ENCODE measurements at places on chromosomes 11 and 22.

DNA sequence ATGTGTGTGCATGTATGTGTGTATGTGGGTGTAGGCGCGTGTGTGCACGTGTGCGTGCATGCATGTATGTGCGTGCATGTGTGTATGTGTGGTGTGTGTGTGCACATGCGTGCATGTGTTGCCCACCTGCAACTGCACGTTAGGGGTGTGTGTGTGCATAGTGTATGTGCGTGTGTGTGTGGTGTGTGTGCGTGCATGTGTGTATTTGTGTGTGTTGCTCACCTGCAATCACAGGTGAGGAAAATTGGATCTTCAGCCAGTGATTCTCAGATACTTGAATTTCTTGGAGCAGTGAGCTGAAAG, 54.3 kb downstream of the ST14 start:
- no peak for DNase-seq

DNA sequence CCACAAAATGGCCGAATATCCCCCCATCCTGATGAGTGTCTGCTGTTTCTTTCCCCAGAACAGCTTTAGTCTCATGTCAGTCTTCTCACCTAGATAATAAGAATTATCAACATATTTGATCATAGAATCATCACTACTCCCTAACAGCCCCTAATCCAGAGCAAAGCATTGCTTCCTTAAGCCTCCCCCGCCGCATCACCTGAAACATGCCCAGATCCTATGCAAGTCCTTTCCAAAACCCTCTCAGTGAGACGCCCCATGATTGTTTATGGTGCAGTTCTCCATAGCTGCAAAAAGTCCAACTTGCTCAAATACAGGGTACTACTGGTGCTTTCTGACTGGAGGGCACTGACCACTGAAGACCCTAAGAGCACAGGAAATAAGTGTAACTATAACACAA, 20.1 kb downstream of the KCNJ1 start:
- no peak for DNase-seq

DNA sequence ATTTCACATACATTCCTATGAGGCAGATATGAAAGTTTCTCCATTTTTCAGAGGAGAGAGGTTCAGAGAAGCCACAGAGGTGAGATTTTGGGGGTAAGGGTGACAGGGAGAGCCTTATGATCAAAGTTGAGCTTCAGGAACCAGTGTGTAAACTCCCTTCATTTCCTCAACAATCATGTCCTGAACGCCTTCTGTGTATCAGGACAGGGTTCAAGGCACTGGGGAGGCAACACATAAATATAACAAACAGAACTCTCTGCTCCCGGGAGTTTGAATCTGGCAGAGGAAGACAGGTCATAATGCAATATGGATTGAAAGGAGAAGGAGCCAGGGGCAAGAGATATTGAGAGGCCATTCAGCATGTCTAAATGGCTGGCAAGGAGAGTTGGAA, 28.0 kb downstream of the AMOTL1 start:
- DNase-seq = no peak

DNA sequence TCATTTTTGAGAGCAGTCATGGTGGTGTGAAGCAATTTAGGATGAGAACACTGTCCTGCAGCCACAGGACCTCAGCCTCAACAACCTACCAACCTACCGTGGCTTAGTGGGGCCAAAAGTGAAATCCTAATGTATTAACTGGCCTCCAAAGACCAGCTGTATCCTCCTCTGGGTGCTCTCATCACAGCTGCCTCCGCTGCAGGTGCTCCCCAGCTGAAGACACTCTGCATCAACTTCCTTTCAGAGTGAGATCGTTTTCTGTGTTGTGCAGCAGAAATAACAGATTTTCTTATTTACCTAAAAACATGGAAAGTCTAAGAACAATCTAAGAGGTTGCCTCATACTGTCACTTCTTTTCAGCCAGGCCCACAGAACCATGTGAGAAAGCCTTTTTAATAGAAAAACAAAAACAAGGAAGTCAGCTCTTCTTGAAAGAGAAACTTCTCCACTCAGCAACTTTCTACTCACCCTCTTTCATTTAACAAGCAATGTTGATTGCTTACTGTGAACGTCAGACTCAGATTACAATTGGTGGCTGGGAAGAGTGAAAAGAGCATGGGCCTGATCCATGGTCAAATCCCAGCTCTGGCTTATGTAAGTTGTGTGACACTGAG, 136.1 kb downstream of the TENM4 start:
- DNase-seq = no peak

- DNase-seq = no peak
Measured at GRCh38 chr11:69393865-69394233, 87.6 kb upstream of the LINC01488 start.

- no peak for DNase-seq
Measured at GRCh38 chr11:114799476-114799875, 121.1 kb downstream of the NXPE2 start.

GRCh38 chr22:35409783-35410662, 10.1 kb downstream of the MCM5 start:
- no peak for DNase-seq

DNA sequence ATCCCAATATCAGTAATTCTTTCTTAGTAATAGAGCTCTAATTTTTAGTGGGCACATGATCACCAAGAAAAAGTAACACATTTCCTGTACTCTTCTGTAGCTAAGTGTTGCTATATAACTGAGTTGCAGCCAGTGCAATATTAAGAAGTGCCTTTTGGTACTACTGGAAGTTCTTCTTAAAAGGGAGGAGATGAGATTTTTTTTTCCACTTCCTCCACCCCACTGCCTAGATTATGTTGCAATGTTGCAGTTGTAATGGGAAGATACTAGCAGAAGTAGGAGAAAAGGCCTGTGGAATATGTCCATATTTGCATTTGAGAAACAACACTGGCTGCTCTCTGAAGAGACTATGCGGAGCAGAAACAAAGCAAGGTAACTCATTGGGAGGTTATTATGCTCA, 280.6 kb upstream of the ANO5 start:
- no peak for DNase-seq

GRCh38 chr11:131002145-131002544, 85.9 kb upstream of the SNX19 start:
- no peak for DNase-seq

DNA sequence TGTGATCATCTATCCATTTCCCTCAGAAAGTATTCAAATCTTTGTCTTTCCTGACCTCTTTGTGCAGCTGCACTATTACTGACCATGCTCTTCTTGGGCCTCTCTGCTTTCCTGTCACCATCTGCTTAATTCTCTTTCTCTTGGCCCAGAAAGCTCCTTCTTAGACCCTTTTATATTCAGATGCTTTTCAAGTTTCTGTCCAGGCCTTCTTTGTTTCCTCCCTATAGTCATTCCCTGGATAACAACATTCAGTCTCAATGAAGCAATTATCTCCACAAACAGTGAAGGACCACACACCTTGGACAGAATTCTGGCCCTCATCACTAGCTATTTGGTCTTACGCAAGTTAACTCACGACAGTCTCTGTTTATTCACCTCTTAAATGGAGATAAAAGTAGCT, 89.7 kb downstream of the LARGE2 start:
- no peak for DNase-seq

DNA sequence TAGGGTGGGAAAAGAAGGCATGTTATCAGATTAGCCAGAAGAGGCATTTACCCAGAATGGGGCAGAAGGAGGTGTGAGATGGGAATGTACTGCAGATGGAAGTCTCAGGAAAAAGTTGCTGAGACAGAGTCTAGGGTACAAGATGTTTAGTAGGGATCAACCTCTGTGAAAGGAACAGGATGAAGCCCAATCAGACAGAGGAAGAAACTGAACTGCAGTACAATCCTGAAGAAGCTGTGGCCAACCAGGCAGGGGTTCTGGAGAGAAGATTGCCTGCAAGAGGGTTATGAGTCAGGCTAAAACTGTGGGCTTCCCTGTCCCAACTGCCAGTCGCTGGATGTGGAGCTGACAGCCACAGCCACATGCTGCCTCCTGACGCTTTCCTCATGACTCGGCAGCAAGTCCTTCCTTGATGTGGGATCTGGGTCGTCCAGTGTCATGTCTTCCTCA, 64.0 kb downstream of the CWC15 start:
- no peak for DNase-seq

GRCh38 chr11:16605389-16605893, 133.0 kb upstream of the C11orf58 start:
- DNase-seq = no peak

DNA sequence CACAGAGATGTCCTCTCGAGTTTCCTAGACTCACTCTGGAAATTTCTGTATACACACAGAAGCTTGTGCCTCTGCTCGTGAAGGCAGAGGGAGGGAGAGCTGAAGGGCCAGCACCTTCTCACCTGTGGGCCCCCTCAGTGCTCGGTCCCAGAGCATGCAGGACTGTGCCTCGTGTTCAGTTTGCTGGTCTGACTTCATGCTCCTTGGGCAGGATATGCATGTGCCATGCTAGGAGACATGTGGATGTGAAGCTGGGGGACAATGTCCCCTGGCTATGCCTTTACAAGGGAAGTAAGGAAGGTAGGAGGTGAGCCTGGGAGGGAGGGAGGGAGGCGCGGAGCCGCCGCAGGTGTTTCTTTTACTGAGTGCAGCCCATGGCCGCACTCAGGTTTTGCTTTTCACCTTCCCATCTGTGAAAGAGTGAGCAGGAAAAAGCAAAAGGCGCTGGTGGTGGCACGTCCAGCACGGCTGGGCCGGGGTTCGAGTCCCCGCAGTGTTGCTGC, 22.6 kb downstream of the NEAT1 start:
- DNase-seq = peak; percentile 36

DNA sequence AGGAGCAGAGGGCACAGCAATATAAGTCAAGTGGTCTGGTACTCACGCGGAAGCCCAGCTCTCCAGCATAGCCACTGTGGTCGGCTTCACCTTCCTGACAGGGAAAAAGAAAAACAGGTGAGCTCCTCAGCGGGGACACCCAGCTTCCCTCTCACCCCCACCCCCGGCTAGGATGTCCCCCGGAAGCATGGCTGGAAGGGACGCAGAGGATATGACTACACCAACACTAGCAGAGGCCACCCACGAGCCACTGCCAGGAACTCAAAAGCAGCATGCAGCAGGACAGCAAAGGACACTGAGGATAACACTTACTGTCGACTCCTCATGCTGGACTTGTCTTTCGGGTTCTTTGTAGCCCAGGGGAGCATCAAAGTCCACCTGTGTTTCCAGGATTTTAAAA, 9.0 kb upstream of the C22orf39 start:
- DNase-seq = no peak

GRCh38 chr11:113119074-113119473, 157.9 kb downstream of the NCAM1 start:
- peak; percentile 12 for DNase-seq

GRCh38 chr11:73194593-73194992, 23.5 kb upstream of the P2RY2 start:
- DNase-seq = peak; percentile 30

DNA sequence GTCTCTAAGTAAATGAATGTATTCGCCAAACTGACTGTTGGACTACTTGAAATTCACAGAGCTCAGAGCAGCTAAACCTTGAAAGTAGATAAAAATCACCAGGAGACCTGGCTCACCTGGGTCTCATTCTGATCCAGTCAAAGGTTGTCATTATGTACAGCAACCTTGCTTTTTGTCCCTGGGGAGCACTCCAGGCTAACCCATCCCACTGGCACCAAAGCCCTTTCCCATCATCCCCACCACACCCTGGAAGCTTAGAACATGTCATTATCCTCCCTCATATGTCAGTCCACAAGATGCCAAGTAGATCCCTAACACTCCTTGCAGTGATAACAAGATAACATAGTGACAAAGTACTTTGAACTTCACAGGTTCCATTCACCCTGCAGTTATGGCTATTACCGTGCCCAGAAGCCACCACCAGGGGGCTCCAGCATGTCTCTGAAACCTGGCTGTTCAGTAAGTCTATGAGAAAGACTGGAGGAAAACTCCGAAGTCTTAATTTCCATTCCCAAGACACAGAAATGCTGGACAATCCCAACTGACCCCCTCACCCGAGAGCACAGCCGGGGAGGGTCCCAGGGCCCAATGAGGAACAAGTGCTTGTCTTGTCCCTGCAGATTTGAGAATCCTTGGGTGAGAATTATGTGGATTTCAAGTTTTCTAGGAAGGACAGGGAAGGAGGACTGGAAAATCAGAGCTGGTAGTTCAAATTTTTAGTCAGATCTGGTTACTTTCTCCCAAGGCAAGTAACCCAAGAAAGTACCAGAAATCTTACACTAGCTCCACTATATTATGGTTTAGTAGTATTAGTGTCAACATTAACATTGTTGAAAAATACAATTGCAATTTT, 43.0 kb upstream of the USP47 start:
- DNase-seq = peak; percentile 56

GRCh38 chr22:29342177-29342576, 26.7 kb upstream of the RASL10A start:
- DNase-seq = no peak

DNA sequence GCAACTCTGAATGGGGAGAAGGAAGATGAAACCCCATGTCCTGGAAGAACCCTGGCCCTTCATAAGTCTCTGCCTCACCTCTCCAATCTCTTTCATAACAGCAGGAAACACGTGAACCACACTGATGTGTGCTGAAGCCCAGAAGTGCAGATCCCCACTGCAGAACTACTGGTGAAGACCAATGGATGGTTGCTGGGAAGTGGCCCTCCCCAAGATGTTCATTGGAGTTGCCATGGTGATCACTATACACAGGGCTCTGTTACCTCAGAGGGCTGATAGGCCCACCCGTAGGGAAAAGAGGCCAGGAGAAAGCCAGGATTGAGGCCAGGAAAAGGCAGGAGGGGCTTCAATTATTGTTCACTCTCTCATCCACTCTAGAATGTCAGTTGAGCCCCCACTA, 11.6 kb downstream of the TST start:
- DNase-seq = no peak

- no peak for DNase-seq
Measured at GRCh38 chr22:45579806-45580725, 77.4 kb downstream of the FBLN1 start.

GRCh38 chr22:50001388-50002231, 11.0 kb downstream of the IL17REL start:
- DNase-seq = no peak

GRCh38 chr11:25779033-25779432, 552.9 kb upstream of the ANO3 start:
- DNase-seq = no peak

- no peak for DNase-seq
Measured at GRCh38 chr11:68962527-68963250, 18.1 kb downstream of the MRGPRD start.

DNA sequence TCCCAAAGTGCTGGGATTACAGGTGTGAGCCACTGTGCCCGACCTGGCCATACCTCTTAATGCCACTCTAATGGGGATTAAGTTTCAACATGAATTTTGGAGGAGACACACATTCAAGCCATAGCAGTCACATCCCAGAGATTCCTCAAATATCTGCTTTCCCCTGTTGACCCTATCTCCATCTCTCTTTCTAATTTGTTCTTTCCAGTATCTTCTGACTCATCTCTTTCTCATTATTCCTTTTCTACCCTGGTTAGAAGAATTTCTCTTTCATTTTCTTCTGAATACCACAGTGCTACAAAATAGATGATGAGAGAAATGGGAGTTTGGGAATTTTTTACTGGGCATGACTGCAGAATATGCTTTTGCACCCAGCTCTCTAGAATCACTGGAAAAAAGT, 5.1 kb downstream of the OR10V1 start:
- DNase-seq = peak; percentile 35

DNA sequence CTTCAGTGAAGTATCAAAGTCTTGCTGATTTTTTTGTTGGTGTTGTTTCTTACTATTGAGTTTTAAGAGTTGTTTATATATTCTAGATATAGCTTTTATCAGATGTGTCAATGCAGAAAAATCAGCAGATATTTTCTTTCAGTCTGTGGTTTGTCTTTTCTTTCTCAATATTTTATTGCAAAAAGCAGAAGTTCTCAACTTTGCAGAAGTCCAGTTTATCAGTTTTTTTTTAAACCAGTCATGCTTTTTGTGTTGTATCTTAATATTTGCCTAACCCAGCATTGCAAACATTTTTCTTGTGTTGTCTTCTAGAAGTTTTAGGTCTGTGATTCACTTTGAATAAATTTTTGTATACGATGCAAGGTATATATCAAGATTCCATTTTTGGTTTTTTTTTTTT, 7.0 kb downstream of the ASRGL1 start:
- no peak for DNase-seq

All from A172 (cell line).